Transverse colon (tissue), 4 donors: ENCODE measurements at places on chromosomes 3 and 15. TPM values are rescaled to one million over a fixed set of nuclear protein-coding genes. Genes with fewer than 3 reads are reported as not detected.
A peak's percentile ranks its signal among the peaks of the same experiment; 100 is the strongest.

RNF7 gene
- total RNA-seq: 24.7 TPM

PLA2G4D gene
- total RNA-seq: not detected

IL20RB gene
- total RNA-seq: 1.7 TPM

COPS2 gene
- 51.4 TPM for total RNA-seq

SI gene
- total RNA-seq: 24.8 TPM

KBTBD8 gene
- not detected for total RNA-seq

ZPLD1 gene
- total RNA-seq: not detected

GOLGA6L4 gene
- 0.75 TPM for total RNA-seq

DNA sequence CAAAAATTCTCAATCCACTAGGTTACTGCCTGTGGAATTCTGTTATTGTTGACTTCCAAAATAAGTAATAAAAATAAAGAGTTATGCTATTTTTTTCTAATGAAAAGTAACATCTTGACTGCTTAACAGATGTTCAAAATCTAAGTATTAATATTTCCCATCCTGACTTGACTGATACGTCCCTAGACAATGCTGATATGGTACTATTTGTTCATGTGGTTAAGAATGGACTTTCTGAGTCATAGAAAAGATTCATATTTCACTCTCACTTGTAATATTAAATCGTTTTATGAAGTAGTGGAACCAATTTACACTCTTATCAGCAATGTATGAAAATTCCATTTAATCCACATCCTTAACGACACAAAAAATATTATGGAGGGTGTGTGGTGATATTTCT, 104.8 kb upstream of the PLSCR5 start:
- no peak overlapping the region for H3K4me3 ChIP-seq
- H3K36me3 ChIP-seq: no peaks in the 10 kb centered on the region
- H3K27ac ChIP-seq: no peak overlapping the region
- no peaks in the 10 kb centered on the region for H3K4me1 ChIP-seq
- H3K27me3 ChIP-seq: no peaks in the 10 kb centered on the region
- no peak for DNase-seq

DNA sequence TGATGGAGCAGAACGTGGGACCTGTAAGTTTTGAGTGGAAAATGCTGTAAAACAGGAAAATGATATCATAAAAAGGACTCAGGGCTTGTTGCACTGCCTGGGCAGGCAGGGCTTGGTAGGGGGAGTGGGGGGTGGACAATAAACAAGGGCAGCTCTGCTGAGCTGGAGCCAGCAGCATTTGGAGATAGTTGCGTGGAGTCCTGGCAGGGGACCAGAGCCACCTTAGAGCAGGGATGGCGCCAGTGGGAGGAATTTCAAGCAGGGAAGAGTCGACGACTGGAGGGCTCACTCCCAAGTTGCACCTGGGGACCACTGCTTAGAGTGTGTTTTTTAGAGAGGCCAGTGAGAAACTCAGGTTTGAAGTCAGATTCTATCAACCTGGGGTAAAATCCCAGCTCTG, 22.7 kb upstream of the FRMD4B start:
- H3K4me3 ChIP-seq: no peak overlapping the region
- DNase-seq: no peak
- no peaks in the 10 kb centered on the region for H3K27me3 ChIP-seq
- H3K4me1 ChIP-seq: peaks cover 1% of the 10 kb centered on the region
- H3K36me3 ChIP-seq: no peaks in the 10 kb centered on the region

DNA sequence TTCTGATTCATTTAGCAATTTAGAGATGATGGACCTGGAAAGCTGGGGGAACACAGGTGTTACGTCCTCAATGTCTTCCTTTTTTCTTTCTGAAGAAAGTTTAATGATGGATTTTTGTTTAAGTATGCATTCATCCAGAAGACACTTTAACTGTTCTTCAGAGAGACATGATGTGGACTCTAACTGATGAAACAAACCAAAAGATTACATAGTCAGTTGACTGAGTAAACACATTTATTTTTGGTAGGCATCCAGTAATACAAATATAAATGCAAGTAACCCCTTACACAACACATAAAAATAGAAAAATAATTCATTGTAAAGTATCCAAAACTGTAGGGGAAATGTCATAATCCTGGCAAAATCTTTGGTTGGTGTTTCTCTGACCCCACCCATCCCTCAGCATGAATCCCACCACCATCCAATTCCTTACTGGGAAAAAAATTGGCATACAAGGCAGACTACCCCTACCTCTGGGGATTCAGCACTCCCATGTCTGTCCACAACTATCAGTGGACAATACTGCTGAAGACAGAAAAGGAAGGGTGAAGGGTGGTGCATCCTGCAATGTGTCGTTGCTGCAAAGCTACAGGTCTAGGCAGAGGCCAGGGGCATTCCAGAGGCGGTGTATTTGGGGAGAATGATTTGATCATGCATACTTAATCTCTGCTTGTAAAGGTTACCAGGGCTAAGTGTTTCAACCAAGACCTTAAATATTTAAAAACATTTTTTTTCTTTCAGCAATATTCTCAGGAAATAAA, 37.4 kb downstream of the THBS1 start:
- no peak overlapping the region for H3K4me3 ChIP-seq
- no peak for DNase-seq
- H3K27ac ChIP-seq: no peak overlapping the region
- no peaks in the 10 kb centered on the region for H3K27me3 ChIP-seq
- H3K4me1 ChIP-seq: peaks cover 19% of the 10 kb centered on the region

- H3K4me3 ChIP-seq: no peak overlapping the region
- no peak overlapping the region for H3K27ac ChIP-seq
- no peak for DNase-seq
- no peaks in the 10 kb centered on the region for H3K36me3 ChIP-seq
- no peaks in the 10 kb centered on the region for H3K27me3 ChIP-seq
Observed at GRCh38 chr3:144324076-144324475, 352.5 kb downstream of the DIPK2A start.

DNA sequence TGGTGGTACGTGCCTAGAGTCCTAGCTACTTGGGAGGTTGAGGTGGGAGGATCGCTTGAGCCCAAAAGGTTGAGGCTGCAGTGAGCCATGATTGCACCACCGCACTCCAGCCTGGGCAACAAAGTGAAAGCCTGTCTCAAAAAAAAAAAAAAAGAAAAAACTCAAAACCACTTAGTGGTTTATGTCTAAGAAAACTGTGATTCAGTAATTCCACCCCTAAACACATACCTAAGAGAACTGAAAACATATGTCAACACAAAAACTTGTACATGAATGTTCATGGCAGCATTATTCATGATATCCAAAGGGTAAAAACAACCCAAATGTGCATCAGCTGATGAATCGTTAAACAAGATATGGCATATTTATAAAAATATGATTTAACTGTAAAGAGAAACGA, 14.3 kb downstream of the SPG21 start:
- no peaks in the 10 kb centered on the region for H3K27me3 ChIP-seq
- DNase-seq: no peak
- no peak overlapping the region for H3K27ac ChIP-seq
- H3K4me1 ChIP-seq: no peaks in the 10 kb centered on the region
- no peaks in the 10 kb centered on the region for H3K36me3 ChIP-seq

DNA sequence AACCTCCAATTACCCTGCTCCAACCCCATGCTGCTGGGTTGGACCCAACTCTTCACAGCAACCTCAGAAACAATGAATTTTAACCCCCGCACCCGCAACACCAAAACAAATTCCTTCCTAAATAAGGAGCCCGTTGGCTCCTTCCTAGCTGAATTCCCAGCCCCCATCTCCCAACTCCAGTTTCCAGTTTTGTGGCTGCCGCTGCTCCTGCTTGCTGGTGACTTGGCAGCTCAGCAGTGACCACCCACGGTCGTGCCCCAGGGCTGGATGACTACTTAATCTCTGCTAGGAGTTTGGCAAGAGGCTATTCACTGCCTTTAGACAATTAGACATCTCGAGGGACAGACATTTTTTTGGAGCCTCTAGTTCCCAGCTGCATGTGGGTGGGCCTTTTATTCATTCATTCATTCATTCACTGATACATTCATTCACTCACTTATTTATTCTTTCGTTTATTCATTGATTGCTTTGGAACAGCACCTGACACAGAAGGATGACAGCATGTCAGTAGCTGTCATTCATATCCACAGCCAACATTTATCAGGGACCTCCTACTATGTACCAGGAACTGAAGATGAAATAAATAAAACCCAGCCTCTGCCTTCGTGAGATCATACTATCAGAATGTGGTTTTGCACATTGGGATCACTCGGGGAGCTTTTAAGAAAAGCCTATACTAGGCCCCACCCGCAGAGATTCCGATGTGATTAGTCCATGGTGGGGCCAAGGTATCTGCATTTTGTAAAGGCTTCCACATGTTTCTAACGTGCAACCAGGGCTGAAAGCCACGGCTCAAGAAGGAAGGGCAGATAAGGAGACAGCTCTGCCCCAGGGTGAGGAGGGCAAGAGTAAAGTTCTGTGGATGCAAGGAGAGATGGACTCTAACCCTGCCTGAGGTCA, 256.5 kb downstream of the SHQ1 start:
- no peaks in the 10 kb centered on the region for H3K36me3 ChIP-seq
- DNase-seq: peak; percentile 23
- no peaks in the 10 kb centered on the region for H3K27me3 ChIP-seq
- H3K27ac ChIP-seq: peak overlapping the region; percentile 66
- peaks cover 5% of the 10 kb centered on the region for H3K4me1 ChIP-seq

GRCh38 chr3:170132335-170132734, 49.2 kb downstream of the PHC3 start:
- no peaks in the 10 kb centered on the region for H3K27me3 ChIP-seq
- H3K4me3 ChIP-seq: no peak overlapping the region
- no peak overlapping the region for H3K27ac ChIP-seq
- H3K4me1 ChIP-seq: no peaks in the 10 kb centered on the region

- H3K27ac ChIP-seq: no peak overlapping the region
- no peak overlapping the region for H3K4me3 ChIP-seq
- no peaks in the 10 kb centered on the region for H3K4me1 ChIP-seq
- no peaks in the 10 kb centered on the region for H3K27me3 ChIP-seq
Observed at GRCh38 chr3:106229495-106230278, 360.9 kb upstream of the CBLB start.

- no peaks in the 10 kb centered on the region for H3K4me1 ChIP-seq
- no peak overlapping the region for H3K4me3 ChIP-seq
- H3K27me3 ChIP-seq: peaks cover 17% of the 10 kb centered on the region
- peak; percentile 1 for DNase-seq
- H3K36me3 ChIP-seq: no peaks in the 10 kb centered on the region
- H3K27ac ChIP-seq: no peak overlapping the region
Observed at GRCh38 chr3:126546013-126546412, 12.7 kb downstream of the C3orf22 start.

DNA sequence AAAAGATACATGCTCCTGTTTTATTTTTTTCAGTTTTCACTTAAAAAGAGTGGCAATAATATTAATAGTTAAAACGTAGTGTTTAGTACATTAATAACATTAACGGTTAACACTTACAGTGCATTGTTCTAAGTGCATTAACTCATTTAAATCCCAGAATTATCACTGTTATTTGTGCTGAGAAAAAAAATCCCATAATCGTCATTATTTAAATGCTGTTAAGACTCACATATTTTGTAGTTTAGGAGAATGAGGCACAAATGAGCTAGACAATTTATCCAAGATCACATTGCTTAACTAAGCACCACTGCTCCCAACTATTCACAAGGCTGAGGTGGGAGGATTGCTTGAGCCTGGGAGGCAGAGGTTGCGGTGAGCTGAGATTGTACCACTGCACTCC, 34.9 kb downstream of the CHAC1 start:
- H3K36me3 ChIP-seq: no peaks in the 10 kb centered on the region
- no peaks in the 10 kb centered on the region for H3K27me3 ChIP-seq
- no peak overlapping the region for H3K4me3 ChIP-seq
- H3K4me1 ChIP-seq: no peaks in the 10 kb centered on the region
- no peak overlapping the region for H3K27ac ChIP-seq

DNA sequence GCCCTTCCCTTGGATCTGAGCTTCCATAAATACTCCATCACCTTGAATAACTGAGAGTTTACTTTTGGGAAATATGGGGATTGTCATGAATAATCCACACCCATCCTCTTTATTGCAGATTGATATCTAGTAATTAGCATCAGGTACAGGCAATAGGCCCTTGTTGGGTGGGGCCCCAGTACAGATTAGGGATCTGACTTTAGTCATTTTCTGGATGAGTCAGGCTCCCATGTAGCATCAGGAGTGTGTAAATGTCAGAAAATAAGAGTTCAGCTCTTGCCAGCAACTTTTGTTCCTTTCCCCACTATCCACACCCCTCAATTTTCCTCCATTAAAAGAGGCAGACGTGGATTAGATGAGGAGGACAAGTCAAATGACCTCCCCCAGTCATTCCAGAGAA, 17.7 kb upstream of the SNRK start:
- H3K36me3 ChIP-seq: no peaks in the 10 kb centered on the region
- H3K4me3 ChIP-seq: no peak overlapping the region
- H3K27ac ChIP-seq: no peak overlapping the region
- H3K4me1 ChIP-seq: no peaks in the 10 kb centered on the region
- DNase-seq: no peak

- no peak for DNase-seq
- no peak overlapping the region for H3K4me3 ChIP-seq
- H3K27ac ChIP-seq: no peak overlapping the region
- no peaks in the 10 kb centered on the region for H3K36me3 ChIP-seq
Observed at GRCh38 chr3:148146947-148147826, 550.5 kb upstream of the AGTR1 start.

DNA sequence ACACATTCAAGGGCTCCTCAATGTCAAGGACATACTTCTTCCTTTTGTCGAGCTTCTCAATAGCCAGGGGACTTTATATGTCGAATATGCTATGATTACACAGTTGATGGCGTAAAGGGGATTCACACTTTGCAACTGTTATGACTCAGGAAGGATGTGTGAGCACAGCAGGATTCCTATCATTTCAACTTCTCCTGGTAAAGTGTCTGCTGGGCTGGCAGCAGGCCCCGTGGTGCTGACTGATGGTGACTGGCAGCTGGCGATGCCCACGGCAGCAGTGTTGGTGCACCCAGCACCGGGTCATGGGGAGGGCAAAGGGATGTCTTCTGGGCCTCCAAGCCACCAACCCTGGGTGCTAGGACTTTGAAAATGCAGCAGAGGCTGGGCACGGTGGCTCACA, 44.8 kb upstream of the GNB5 start:
- no peak for DNase-seq
- H3K4me1 ChIP-seq: peaks cover 6% of the 10 kb centered on the region
- no peaks in the 10 kb centered on the region for H3K27me3 ChIP-seq
- no peaks in the 10 kb centered on the region for H3K36me3 ChIP-seq

DNA sequence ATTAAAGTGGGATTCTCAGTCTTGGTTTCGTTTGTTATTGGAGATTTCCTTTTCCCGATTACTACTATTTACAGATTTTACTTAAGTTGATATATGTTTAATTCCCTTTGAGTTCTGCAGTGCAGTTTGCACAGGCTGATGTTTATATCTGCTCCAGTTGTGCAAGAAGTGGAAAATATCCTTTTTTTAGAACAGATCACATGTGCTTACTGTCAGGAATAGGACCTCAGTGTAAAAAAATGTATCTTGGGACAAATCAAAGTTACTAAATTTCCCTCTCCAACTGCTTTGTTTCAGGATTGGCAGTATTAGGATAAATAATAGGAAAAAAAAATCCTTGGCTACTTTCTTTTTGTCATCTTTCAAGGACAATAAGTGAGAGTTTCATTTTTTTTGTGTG, 6.9 kb downstream of the MITF start:
- H3K4me1 ChIP-seq: peaks cover 74% of the 10 kb centered on the region
- H3K27ac ChIP-seq: peak overlapping the region; percentile 75
- no peak for DNase-seq
- H3K36me3 ChIP-seq: no peaks in the 10 kb centered on the region
- no peaks in the 10 kb centered on the region for H3K27me3 ChIP-seq
